ENCODE measurements at places on chromosomes 1 and 21. TPM values are rescaled to one million over a fixed set of nuclear protein-coding genes. Genes with fewer than 3 reads are reported as not detected.

CDC20 gene
- 1.7 TPM for total RNA-seq

FNDC10 gene
- 2.2 TPM for total RNA-seq

WDR64 gene
- not detected for total RNA-seq

TIAM1 gene
- total RNA-seq = 20.5 TPM

NKAIN1 gene
- 0.28 TPM for total RNA-seq

IFFO2 gene
- 7.5 TPM for total RNA-seq

GRCh38 chr1:95829556-95829955 is 595.5 kb downstream of the RWDD3 start:
- no peaks in the 10 kb centered on the region for H3K36me3 ChIP-seq
- no peak overlapping the region for H3K4me3 ChIP-seq
- no peak overlapping the region for H3K27ac ChIP-seq
- H3K4me1 ChIP-seq = no peaks in the 10 kb centered on the region

GRCh38 chr1:243422362-243422761 is 166.5 kb downstream of the SDCCAG8 start:
- no peak for DNase-seq
- H3K36me3 ChIP-seq = no peaks in the 10 kb centered on the region
- H3K27ac ChIP-seq = no peak overlapping the region
- no peak overlapping the region for H3K4me3 ChIP-seq

DNA sequence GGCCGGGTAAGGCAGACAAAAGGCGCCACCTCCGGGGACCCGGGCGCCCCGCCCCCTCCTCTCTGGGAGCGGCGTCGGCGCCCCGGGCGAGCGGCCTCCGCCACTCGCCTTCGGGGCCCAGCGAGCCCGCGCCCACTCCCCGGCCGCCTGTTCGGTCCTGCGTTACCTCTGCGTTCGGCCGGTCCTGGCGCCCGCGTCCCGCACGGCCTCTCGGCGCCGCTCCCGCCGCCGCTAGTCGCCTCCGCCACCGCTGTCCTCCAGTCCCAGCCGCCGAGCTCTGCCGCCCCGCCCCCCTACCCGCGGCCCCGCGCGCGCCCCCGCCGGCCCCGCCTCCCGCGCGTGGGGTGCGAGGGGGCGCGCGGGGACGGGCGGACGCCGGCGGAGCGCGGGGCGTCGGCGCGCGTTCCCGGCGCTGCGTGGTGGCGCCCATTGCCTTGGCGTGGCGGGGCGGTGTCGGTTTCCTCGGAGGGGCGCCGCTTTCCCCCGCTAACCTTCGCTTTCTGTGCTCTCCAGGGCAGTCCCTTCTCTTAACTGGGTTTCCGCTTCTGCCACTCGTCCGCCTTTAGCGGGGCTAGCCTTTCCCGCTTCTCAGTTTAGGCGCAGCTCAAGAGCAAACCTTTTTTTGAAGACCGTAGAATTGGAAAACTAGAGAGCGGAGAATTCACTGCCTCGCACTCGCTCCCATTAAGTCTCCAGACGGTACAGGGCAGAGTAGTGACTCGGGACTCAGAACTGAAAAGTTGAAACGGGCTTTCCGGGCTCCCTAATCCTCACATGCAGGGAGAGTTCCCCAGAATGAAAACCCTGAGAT is at the start of gene HP1BP3:
TSS of gene HP1BP3 (minus strand) at position 279 of the 811 bp plus-strand sequence. CDS start 6,867 bp downstream, outside the sequence.
- DNase-seq = peak; percentile 87
- peaks cover 17% of the 10 kb centered on the region for H3K4me1 ChIP-seq
- H3K27ac ChIP-seq = peak within 1 kb of the TSS; percentile 99
- H3K4me3 ChIP-seq = peak within 1 kb of the TSS; percentile 89
- no peaks in the 10 kb centered on the region for H3K27me3 ChIP-seq
- no peaks in the 10 kb centered on the region for H3K36me3 ChIP-seq

DNA sequence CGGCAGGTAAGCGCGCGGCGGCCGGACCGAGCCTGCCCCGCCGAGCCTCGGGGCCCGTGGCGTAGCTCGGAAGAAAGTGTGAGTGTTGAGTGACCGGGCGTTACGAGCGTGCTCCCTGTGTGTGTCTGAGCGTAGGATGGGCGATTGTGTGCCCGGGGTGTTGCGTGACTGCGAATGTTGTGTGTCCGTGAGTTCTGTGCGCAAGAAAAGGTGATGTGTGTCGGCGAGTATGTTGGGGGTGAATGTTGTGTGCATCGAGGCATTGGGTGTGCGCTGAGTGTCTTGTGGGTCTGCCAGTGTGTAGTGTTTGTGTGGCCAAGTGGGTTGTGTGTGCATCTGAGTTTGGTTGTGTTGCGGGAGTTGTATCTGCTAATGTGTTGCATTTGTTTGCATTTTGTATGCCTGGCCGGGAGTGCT is 398 bp downstream of the PTPRU start:
- no peak overlapping the region for H3K27ac ChIP-seq
- peak overlapping the region; percentile 58 for H3K4me3 ChIP-seq
- no peak for DNase-seq
- no peaks in the 10 kb centered on the region for H3K4me1 ChIP-seq

- H3K4me3 ChIP-seq = no peak overlapping the region
- DNase-seq = no peak
- H3K27me3 ChIP-seq = no peaks in the 10 kb centered on the region
- H3K27ac ChIP-seq = no peak overlapping the region
- no peaks in the 10 kb centered on the region for H3K4me1 ChIP-seq
Measured at GRCh38 chr1:152533327-152533938, 19.2 kb downstream of the CRCT1 start.

DNA sequence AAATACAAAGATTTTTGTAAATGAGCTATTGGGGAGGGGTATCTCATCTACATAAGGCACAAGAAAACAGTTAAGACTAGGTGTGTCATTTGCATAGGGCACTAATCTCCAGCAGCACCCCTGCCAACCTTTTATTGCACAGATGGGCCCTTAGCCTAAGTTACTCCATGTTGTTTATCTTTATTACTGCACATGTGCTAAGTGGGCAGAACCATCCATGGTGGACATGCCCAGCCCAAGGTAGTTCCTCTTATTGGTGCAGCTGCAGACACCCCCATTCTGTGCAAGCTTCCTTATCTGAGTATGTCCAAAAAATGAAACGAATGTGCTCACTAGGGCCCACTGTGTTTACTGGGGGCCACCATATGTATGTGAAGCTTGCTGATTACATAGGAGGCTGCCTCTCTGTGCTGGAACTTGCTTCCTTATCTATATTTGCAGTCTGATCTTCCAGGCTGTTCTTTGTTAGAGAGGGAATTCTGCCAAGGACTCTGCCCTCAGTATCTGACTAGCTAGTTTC is 77.3 kb upstream of the NEK7 start:
- no peaks in the 10 kb centered on the region for H3K4me1 ChIP-seq
- no peak overlapping the region for H3K27ac ChIP-seq
- DNase-seq = no peak
- no peaks in the 10 kb centered on the region for H3K27me3 ChIP-seq
- H3K4me3 ChIP-seq = no peak overlapping the region
- no peaks in the 10 kb centered on the region for H3K36me3 ChIP-seq

GRCh38 chr1:12610305-12610935 is 7.6 kb downstream of the DHRS3 start:
- peak overlapping the region; percentile 38 for H3K27ac ChIP-seq
- H3K27me3 ChIP-seq = no peaks in the 10 kb centered on the region
- no peak overlapping the region for H3K4me3 ChIP-seq
- DNase-seq = no peak

DNA sequence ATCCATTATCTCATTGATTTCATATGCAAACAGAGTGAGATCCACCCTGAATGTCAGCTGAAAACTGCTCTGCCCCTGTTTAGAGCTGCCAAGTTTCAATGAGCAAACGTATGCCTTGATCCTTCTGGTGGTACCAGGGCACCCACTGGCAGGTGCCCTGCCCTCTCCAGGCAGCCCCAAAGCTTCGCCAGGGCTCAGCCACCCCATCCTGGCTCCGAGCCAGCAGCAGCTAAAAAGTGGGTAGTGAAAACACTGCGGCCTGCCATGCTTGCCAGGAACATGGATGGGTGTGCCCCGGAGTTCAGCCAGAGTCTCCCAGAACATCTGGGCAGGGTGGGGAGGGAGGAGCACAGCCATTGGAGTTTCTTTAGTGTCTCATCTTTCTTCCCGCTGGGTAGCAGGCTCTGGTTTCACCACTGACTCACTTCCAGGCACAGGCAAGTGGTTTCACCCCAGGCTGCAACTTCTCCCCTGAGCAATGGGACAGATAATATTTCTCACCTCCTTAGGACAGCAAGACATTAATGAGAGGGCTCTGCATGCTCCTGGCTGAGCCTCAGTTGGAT is 8.1 kb upstream of the LMX1A start:
- no peaks in the 10 kb centered on the region for H3K4me1 ChIP-seq
- DNase-seq = peak; percentile 77
- no peaks in the 10 kb centered on the region for H3K36me3 ChIP-seq
- H3K27ac ChIP-seq = no peak overlapping the region
- no peaks in the 10 kb centered on the region for H3K27me3 ChIP-seq
